Activated gamma-delta T cell treated with Interleukin-2 at 50 U/mL for 16 hours (primary cell): ENCODE measurements at places on chromosomes 5 and 9.

DNA sequence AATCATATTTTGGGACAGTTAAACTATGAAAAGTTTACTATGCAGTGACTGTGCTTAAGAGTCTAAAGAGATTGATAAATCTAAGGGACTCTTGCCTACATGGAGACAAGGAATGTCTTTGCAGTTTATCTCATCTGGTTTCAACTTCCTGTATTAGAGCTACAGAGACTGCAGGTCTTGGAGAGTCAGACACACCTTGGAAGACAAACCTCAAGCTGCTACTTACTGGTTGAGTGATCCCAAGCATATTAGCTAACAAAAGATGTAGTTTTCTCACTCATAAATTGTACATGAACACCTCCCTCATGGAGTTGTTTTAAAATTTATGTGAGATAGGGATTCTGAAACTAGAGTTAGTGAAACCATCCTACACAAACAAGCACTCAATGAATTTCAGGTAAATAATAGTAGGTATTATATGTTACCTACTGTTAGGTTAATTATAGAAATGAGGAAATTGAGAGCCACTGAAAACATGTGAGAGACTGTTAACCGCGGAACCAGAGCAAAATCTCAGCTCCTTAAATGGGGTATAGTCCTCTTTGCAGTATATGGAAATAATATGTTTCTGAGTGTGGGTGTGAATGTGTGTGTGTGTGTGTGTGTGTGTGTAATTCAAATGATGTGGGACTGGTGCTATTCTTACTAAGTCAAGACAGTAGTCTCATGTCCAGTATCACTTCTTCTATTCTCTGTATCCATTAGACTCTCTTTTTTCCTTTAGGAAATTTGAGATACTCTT lies 752.1 kb downstream of the DTWD2 start:
- no peak for DNase-seq

DNA sequence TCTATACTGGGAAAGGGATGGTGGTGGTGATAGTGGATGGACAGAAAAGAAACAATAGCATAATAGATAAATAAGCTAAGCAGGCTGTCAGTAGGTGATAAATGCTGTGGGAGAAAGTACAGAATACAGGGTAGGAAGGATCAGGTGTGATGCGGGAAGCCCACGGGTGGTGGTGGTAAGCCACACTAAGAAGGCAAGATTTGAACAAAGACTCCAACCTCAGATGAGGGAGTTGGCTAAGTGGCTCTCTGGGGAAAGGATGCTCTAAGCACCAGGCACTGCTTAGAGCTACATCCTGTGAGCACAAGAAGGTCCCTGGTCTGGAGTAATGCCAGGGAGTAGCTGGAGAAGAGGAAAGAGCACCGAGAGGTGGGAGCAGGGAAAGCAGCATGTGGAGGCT lies 151.6 kb upstream of the KLF9 start:
- no peak for DNase-seq

GRCh38 chr5:72125941-72126620 lies 18.8 kb downstream of the MAP1B start:
- no peak for DNase-seq

DNA sequence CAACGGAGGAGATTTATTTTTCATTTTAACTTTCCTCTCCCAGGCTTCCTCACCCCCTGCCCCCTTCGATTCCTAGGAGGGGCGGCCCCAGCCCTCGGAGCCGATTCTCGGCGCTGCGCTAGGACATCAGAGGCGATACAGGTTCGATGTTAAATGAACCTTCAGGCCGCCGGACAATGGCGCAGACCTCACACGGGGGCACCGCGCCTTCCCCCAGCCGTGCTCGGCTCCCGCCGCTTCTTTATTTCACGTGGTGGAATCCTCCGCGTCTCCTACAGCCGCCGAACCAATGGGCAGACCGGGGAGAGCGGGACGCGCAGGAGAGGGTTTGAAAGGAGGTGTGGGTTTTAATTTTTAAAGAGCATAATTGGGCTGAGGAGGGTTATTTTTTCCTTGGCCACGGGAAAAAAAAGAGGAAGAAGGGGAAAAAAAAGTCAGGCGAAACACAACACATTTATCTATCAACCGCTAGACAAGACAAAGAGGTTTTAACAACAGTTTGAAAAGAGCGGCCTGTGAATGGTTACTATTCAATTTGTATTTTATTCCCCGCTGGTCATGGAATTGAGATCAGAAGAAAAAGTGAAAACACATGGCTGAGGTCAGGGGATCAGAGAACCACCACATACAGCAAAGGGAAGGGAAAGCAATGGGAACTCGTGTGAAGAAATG lies 126.8 kb downstream of the TMEM174 start:
- no peak for DNase-seq

- DNase-seq = no peak
Observed at GRCh38 chr9:130872093-130872492, 24.5 kb downstream of the QRFP start.

DNA sequence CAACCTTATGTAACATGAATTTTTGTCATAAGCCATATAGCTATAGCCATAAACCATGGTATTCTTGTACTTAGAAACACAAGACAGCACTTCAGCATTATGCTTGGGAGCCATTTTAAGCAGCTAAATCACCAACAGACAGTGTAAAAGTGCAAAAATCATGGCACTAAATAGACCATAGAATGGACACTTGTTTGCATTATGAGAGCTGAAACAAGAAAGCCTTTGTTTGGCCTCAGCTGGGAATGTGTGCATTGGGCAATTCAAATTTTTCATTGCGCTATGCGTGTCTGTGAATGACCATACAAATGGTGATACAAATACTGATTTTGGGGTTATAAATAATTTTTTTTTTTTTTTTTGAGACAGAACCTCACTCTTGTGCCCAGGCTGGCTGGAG lies 23.7 kb downstream of the KDM4C start:
- no peak for DNase-seq

- DNase-seq = no peak
Observed at GRCh38 chr5:132428147-132428482, 58.6 kb downstream of the SLC22A5 start.

- no peak for DNase-seq
Observed at GRCh38 chr9:93690618-93691017, 114.2 kb downstream of the PHF2 start.

DNA sequence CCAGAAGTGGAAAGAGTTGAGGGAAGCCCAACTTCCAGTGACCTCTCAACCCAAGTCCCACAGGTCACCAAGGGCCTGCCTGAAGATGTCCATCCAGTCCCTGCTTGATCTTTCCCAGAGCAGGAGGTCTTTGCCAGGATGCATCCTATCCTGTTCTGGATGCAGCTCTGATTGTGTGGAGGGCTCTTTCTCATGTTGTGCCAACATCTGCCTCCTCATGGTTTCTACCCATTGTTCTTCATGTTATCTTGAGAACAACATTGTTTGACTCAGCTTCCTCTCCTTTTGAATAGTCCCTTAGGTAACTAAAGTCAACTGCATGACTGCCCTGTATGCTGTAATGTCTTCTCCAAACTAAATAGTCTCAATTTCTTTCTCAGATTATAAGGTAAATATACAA lies 169.3 kb downstream of the CCDC192 start:
- DNase-seq = no peak

DNA sequence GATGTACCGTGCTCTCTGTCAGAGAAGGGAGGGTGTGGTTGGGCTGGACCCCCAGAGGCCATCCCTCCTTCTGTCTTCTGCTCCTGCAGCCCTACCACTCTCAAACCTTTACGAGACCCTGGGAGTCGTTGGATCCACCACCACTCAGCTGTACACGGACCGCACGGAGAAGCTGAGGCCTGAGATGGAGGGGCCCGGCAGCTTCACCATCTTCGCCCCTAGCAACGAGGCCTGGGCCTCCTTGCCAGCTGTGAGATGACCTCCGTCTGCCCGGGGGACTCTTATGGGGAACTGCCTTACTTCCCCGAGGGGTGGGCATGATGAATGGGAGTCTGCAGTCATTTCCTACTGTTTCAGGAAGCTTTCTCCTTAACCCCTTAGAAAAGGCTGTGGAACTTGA lies 17.5 kb downstream of the TGFBI start:
- DNase-seq = no peak

- peak; percentile 28 for DNase-seq
Observed at GRCh38 chr9:20041697-20042081, 252.9 kb upstream of the SLC24A2 start.

DNA sequence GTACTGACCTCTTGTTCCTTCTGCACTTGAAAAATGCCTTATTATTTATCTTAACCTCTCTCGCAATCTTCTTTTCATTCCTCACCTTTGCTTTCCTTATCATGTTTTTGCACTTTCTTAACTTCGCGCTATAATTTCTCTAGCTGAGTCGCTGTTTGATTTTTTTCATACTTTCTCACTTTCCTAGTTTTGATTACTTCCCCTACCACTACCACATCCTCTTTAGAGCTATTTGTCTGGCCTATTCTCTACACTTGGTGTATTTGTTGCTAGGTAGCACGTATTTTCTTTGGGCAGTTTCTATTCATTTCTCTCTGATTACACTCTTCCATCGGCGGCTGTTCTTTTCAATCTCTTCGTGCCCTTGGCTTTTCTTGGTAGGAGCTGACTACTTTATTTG lies 611.8 kb downstream of the BNC2 start:
- DNase-seq = no peak

- DNase-seq = no peak
Observed at GRCh38 chr5:2158109-2158508, 275.4 kb upstream of the IRX4 start.

DNA sequence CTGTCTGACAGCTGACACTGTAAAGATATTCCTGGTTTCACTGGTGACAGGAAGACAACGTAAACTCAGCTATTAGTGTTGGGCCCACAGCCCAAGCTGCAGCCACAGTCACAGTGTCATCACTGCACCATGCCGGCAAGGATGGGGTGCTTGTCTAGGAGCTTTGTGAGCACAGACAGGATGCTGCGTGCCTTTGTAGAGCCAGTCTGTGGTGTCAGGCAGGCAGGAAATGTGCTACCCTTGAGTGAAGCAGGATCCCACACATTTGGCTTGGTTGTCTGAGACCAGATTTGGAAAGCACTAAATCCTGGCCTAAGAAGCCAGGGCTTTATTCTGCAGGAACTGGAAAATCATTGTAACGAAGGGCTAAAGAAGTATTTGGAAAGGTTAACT lies 121.6 kb upstream of the ADAMTS16 start:
- DNase-seq = no peak

DNA sequence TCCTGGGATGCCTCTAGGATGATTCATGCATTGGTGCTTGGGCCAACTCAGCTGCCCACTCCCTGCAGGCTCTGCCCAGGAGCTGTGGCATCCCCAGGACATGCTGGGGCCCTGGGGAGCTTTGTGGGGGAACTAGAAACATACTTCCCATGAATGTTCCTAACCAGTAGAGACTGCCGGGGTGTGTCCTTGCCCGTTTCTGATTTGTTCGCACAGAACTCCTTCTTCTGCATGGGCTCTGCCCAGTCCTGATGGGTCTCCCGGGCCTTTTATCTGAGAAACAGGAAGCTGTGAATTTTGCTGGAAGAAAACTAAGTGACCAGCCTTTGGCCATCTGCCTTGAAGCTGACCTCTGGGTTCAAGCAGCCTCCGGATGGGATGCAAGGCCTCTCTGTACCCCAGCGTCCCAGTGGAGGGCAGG lies 71.6 kb upstream of the RNU6ATAC start:
- DNase-seq = no peak

DNA sequence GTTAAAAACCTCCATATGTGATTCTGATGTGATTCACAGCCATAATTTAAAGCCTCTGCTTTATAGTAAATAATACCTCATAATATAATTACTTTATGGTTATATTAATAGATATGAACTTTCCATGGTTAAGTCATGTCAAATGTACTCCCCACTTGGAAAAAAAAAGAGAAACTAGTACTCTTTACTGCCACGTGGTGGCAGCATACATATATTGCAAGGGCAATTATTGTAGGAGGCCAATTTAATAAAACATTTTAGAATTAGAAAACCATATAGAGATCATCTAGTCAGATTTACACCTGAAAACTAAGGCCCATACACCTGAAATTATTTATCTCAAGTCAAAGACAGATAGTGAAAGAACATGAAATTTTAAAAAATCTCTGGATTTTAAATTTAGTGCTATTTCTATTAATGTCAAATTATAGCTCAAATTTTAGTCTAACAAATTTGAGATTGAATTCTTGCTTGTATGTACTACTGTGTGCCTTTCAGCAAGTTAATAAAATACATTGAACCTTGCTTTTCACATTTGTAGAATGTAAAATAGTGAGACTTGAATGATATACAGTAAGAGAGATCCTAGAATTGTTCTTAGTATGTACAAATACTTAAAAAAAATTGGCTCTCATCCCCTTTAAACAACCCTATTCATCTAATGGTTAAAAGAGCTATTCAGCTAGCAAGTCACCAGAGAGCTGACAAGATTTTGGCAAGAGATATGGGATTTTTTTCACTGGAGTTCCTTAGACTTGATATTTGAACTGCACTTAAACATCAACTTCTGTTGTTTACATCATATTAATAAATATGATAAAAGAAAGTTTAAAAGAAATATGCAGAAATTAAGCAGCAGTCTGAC lies 603.8 kb downstream of the TLE4 start:
- DNase-seq = no peak

DNA sequence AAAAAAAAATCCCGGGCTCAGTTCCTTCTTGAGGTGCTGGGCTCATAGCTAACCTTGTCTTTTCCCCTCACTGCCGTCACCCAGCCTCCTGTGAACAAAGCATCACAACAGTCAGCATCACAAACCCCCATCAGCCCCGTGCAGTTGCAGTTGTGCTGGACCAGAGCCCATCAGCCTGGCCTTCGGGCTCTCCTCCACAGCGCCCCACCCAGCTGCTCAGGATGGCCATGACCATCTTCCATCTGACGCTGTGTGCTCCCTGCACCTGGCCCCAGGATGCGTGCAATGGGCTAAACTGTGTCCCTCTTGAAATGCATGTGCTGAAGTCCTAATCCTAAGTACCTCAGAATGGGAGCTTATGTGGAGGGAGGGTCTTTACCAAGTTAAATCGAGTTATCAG lies 48.1 kb downstream of the NSUN2 start:
- no peak for DNase-seq

- no peak for DNase-seq
Observed at GRCh38 chr9:14220256-14220655, 93.7 kb downstream of the NFIB start.

GRCh38 chr5:170105642-170106611 lies at the start of gene FOXI1:
Gene FOXI1, plus strand, starts transcription at chr5:170105897. Its CDS starts 61 bp downstream, at chr5:170105958.
- DNase-seq = no peak

- no peak for DNase-seq
Observed at GRCh38 chr9:137789295-137789895, 88.2 kb upstream of the CACNA1B start.

DNA sequence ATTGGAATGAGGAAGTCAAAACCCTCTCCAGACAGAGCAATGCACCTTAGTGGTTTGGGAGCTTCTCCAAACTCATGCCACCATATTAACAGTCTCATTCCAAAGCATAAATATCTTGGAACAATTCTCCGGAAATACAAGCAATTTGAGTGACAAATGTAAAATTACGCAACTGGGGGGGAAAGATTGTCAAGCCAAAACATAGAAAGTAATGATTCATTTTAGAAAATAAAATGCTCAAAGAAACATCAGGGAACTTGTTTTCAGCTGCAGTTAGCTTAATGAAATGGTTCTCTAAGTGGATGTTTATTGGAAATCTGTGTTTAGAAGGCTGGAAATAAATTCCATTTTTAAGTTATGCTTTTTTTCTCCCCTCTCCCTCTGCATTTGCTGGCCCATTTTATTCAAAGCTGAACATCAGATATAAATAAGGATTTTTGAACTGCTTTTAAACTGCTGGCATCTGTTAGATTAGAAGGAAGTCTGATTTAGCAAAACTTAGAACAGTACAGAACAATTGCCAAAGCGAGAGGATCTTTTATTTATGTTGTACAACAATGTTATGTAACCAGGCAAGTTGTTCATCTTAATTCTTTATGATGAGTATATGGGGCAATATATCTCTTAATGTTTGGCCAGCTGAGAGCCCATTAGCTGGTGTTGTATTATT lies 551.9 kb downstream of the PRELID2 start:
- no peak for DNase-seq
